ENCODE measurements at places on chromosomes 6 and 20.

GRCh38 chr20:46928580-46929132 lies 34.0 kb downstream of the EYA2 start:
- DNase-seq: no peak

GRCh38 chr20:4112481-4113421 lies 97.4 kb upstream of the RNF24 start:
- no peak for DNase-seq

- DNase-seq: no peak
Measured at GRCh38 chr6:44925100-44925739, 402.9 kb upstream of the RUNX2 start.

GRCh38 chr6:136411453-136412354 lies 122.1 kb upstream of the BCLAF1 start:
- DNase-seq: no peak

DNA sequence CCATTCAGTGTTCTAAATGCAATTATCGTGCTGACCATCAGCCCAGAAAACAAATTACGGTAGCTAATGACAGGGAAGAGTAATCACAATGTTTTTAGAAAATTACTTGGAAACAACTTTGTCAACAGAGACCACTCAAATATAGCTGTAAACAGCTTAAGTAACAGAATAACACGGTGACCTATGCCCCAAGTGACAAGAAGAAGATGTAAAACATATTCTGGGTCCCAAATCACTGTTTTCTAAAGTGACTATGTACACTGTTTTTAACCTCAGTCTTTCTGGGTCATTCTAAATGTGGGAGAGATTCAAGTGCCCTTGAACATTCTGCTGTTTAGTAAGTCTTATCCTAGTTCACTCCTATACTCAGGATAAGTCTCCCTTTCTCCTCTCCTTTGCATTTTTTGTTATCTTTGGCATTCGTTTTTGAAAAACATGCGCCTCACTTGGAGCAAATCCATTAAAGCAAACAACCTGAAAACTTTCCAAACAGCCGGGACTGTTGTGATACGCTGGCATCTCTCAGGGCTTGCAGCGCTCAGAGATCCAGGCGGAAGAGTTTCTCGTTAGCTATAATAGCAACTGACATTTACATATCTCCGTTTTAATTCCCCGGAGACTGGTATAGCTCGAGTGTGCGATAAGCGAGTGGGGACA lies 114.5 kb upstream of the SOX4 start:
- no peak for DNase-seq

GRCh38 chr6:139588734-139589593 lies 214.5 kb upstream of the CITED2 start:
- no peak for DNase-seq

- peak; percentile 78 for DNase-seq
Measured at GRCh38 chr20:13800728-13801134, 15.9 kb downstream of the NDUFAF5 start.

DNA sequence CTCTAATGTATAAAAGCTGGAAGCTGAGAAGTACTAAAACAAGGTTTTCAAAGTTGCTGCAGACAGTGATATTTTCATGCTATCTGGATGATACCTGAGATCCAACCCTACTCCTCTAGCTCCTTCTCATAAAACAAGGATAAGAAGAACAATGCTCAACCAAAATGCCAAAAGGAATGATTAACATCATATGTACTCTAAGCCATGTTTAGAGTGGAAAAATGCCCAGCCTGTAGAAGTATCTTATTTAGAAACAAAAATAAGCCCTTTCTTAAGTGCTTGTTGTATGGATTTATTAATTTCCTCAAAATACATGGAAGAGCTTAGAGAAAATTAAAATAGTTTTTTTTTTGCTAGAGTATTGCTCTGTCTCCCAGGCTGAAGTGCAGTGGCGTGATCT lies 23.7 kb downstream of the ECHDC1 start:
- DNase-seq: no peak

GRCh38 chr6:34610819-34611477 lies 54.8 kb upstream of the SPDEF start:
- no peak for DNase-seq

DNA sequence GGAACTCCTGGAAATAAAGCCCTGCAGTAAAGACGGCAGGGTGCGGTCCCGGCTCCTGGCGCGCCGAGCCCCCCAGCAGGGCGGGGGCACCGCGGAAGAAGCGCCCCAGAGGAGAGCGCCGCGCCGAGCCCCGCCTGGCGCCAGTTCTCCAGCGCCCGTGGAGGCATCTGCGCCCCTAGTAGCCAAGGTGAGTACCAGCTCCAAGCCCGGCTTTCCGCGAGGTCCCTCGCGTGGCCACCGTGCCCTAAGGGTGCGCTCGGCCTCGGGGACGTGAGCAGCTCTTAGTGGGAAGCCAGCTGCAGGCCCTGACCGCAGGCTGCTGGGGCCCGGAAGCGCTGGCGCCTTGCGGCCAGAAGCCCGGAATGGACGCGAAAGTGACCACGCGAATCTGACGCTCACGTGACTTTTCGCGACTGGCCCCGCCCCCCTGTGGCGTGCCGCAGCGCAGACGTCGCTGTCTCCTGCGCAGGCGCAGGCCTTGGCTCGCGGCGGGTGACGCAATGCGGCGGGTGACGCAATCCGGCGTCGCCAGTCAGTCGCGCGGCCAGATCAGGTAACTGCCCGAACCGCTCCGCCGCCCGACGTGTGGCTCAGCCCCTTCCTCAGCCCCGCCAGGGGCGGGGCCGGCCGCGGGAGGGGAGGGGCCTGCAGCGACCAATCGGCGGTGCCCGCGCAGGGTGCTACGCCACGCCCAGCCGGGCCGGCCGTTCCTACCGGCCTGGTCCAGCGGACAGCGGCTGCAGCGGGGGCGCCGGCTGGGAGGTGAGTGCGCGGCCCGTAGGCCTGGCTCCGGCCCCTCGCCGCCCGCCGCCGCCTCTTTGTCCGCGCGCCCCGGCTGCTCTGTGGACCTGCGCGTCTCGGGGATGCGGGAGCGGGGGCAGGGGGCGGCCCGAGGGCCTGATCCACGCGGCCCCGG lies at the start of gene GZF1:
TSS of gene GZF1 (plus strand) at position 707 of the 916 bp plus-strand sequence. CDS start 2,202 bp downstream, outside the sequence.
- DNase-seq: peak; percentile 99

- DNase-seq: no peak
Measured at GRCh38 chr20:3326779-3327521, 80.5 kb downstream of the DNAAF9 start.

DNA sequence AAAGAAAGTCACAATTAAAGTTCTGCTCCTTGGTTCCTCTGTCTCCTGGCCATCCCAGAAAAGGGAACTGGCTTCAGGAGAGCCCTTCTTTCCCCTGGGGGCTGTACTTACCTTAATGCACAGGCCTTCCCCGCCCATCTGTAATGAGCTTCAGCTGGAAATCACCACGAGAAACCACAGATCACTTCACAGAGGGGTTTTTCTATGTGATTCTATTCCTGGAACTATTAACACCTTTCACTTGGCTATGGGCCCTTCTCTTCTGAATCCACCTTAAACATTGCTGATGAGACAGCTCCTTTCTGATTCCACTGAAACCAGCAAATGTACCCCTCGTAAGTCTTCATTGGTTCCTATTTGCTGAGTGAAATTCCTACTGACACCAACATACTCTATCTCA lies 80.7 kb downstream of the FOXF2 start:
- no peak for DNase-seq

All from left forelimb (tissue), 1 donor.